ENCODE measurements at places on chromosomes 1 and 21.
A peak's percentile ranks its signal among the peaks of the same experiment; 100 is the strongest.

- no peak for DNase-seq
These were observed 63.2 kb downstream of the PRKAB2 start for GRCh38 chr1:147109041-147109440.

DNA sequence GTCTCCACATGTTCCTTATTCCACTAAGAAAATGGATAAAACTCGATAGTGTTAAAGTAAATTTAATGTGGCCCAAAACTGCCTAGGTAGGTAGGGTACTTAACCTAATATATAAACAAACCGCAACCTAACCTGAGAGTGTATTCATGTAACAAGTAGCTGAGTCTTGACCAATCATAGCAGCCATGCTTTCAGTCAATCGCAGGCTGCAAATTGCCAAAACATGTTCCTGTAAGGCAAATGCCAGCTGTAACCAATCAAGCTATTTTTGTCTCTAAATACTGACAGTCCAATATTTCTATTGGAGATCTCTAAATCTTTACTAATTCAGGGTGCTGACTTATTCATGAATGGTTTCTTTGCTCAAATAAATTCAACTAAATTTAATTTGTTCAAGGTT, 3.1 kb upstream of the HMGCS2 start:
- DNase-seq: no peak

GRCh38 chr1:164524810-164525209, 34.2 kb upstream of the PBX1 start:
- peak; percentile 6 for DNase-seq

- DNase-seq: no peak
These were observed 51.6 kb downstream of the PIK3CD start for GRCh38 chr1:9703165-9703509.

DNA sequence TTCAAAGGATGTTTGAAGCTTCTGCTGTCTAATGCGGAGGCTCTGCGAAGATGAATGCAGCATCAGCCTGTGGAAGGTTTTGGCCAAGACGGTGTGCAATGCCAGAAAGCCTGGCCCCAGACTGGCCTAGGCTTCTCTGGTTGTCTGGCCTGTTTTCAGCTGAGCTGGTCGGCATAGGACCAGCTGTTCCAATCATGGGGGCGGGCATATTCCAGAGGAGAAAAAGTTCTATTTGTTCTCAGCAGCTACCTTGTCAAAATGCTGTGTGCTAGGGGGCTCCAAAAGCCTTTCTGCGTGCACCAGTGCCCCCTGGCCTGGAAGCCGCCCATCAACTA, 57.6 kb downstream of the TGFB2 start:
- DNase-seq: no peak

DNA sequence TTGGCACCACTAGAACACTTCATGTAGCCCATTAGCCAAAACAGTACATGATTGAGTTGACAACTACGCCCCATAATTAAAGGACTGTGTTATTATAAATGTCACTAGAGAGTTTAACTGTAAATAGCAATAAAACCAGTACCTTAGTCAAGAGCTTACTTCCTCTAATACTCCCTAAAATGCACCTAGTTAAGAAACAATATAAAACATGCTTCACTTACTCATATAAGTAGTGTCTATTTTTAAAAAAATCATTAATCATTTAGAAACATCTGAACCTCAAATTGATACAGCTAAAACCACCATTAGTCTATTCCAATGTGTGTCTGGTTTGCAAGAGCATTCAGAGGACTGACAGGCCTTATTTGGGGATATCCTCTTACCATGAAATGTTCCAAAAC, 25.3 kb downstream of the PTP4A2 start:
- no peak for DNase-seq

DNA sequence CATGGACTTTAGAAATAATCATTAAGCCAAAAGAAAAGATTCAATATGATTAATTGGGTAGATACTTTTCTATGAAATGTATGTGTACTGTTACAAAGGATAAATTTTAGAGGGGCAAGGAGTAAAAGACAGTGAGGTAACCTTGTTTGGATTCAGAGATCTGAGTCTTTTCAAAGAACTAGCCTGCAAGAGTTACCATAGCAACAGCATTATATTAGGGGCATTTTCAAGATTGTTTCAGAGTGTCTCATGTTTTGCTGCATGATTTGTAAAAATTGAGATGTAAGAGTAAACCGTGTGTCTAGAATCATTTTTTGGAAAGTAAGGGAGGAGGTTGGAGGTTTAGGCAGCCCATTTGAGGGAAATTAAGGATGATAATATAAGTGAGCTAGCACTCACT, 70.6 kb upstream of the KIAA1614 start:
- peak; percentile 83 for DNase-seq

- DNase-seq: peak; percentile 45
These were observed 97.2 kb downstream of the WDR64 start for GRCh38 chr1:241749041-241749944.

DNA sequence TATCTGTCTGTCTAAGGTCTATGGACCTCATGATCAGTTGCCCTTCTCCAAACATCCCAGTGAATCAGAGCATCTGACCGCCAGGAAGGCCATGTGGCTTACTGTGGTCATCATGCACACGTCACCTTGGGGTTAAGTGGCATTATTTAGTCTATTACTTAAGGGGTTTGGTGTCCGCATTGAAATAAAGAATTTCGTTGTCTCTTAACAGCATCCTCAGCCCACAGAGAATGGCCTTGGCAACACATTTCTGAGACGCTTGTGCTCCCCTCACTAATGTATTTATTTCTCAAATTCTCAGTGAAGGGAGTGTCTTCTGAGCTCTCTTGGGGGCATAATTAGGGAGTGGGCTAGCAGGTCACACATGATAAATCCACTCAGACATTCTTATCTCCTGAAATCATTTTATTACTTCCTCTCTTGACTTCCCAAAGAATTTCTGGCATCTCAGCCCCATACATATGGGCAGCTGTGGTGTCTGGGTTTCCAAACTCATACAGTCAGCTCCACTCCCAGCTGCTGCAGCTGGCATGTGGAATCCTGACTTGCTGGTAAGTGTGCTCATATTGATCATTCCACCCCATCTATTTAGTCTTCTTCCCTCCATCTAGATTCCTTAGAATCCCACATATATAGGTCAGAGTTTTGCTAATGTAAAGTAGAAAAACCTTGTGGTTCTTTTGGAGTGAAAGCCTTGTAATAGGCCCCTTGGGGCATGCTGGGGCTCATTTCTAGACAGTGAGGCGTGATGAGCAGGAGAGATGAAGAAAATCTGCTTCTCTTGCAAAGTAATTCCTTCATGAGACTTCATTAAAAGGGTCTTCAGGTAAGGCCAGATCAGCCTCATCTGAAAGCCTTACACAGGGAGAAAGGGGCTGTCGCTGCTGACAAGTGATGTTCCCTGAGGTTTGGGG, 110.5 kb downstream of the HHAT start:
- DNase-seq: peak; percentile 81

DNA sequence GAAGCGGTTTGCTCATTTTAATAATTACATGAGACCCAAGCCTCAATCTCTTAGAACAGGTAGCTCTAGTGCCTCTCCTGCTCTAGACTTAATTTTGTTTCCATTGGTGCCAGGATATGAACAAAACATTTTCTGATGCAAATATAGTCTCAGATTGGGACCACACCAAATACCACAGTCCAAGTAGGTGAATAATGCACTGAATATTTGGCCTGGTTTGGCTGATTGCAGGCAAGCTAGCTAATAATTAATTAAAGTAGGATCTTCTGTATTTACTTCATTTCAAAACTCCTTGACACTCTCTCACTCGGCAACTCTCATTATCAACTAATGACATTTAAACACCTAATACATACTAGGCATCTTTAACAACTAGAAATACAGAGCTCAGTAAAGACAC, 219.6 kb downstream of the LTN1 start:
- DNase-seq: no peak

GRCh38 chr21:45282283-45283034, 5.2 kb downstream of the POFUT2 start:
- DNase-seq: no peak

DNA sequence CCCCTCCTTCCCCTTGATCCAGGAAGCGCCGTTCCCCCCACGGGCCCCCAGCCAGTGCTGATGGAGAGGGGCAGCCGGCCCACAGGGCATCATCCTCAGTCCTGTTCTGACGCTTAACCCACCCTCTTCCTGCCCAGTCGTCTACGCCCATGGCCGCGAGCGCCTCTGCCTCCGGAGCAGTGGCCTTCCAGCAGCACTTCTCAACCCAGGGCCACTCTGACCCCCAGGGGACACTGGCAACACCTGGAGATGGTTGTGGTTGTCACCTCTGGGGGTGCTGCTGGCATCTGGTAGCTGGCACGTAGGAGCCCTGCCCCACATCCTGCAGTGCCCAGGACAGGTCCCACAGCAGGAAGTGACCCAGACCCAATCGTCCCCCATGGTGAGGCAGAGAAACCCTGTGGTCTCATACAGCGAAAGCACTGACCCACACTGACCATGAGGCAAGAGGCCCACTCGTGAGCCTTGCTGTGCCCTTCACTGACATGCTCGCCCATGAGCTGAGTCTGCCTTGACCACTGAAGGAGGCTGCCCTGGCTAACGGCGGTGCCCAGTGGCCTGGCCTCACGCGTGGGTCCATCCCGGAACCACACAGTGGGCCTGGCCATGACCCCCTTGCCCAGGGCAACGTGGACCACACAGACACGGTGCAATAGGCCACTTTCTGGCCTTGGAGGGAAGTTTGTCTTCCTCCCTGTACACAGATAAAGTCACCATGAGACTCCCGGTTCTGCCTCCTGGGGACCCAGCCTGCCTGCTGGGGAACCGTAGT, 96.8 kb upstream of the ARHGEF16 start:
- DNase-seq: no peak

- DNase-seq: no peak
These were observed 15.9 kb upstream of the NPPB start for GRCh38 chr1:11874624-11875023.

DNA sequence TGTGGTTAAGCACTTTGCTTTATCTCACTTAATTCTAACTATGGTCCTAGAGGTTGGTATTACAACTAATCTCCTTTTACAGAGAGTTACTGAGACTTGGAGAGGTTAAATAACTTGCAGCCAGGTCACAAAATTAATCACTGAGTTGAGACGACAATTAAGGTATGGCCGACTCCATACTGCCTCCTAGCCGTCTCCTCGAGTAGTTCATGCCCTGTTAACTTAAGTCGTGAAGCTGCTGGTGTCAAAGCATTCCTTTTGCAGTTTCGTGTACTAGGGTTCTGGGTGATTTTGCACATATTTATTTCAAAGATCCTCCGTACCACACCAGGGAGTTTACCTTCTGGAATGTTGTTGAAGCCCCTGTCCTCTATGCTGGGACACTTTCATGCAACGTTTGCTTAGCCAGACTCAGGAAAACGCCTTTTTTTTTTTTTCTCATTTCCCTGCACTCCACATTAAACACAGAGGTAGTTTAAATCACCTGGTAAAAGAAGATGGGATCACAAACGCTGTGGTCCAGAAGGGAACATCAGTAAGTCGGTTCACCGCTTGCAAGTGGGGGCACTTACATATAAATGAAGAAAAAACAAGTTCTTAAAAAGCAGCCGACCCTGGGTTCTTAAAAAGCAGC, 570 bp upstream of the NEK7 start:
- DNase-seq: peak; percentile 86

- DNase-seq: no peak
These were observed 111.6 kb upstream of the ZC3H12A start for GRCh38 chr1:37362594-37363385.

DNA sequence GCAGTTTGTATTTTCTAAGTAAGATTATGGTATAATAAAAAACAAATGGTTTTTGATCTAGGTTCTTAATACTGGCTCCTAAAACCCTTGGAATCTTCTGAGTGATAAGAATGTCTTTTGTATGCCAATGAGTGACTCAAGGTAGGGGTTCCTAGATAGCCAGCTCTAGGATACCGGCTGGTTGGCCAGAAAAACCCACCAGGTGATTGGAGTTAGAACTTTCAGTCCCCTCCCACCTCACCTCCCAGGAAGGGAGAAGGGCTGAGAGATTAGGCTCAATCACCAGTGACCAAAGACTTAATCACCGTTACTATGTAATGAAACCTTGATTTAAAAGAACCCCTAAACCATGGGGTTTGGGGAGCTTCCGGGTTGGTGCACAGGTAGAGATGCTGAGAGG, 8.7 kb upstream of the BRDT start:
- no peak for DNase-seq

GRCh38 chr1:169118227-169118626, 11.7 kb downstream of the ATP1B1 start:
- no peak for DNase-seq

GRCh38 chr1:181090641-181091126, 2.2 kb downstream of the IER5 start:
- DNase-seq: peak; percentile 48

DNA sequence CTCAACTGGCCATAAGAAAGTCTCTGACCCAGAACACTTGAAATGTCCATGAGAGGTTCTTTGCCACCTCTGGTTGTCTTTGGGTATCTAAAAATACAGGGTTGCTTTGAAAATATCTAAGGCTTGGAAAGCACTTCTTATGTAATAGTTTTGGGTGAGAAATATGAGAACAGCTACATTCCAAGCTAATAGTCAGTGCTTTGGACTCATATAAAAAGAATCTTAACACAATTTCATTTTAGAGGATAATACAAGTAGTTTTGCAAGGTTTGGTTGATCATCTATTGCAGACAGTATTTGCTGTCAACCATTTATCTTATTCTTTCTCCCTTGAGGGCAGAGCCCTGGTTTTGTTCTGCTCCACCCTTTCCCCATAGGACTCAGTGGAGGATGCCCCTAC, 207.5 kb downstream of the KCNK2 start:
- peak; percentile 55 for DNase-seq

DNA sequence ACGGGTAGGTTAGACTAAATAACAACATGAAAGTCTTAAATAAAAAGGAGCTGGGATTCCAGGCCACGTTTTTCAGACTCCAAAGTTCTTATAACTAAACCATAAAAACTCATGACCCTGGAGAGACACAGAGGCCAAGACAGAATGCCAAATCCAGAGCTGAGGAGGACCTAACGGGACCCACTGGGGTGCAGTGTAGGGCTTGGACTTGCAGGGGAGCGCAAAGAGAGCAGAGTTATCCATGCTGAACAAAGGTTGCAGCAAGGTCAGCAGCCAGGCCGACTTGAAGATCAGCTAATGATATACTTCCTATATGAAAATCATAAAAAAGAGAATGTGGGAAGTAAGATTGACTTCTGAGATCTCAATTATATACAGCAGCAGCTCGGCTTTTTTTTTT, 237.1 kb downstream of the TM2D1 start:
- DNase-seq: no peak

GRCh38 chr1:212917858-212918257, 32.5 kb upstream of the VASH2 start:
- no peak for DNase-seq

DNA sequence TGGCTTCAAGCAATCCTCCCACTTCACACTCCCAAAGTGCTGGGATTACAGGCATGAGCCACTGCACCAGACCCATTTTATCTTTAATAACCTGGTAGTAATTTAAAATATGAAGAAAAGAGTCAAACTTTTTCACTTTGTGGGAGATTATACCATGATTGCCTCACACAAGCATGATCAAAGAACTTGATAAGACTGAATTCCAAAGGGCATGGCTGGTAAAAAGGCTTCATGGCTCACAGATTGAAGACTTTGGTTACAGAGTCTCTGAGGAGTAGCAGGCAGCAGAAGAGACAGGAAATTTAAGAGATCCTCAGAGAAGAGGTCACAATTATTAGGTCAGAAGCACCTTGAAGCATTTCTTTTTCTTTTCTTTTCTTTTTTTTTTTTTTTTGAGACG, 16.4 kb upstream of the RGSL1 start:
- DNase-seq: no peak

- DNase-seq: no peak
These were observed 58.4 kb upstream of the IFI44L start for GRCh38 chr1:78561856-78562255.

Measured in iris pigment epithelial cell (primary cell).